8988T (cell line): ENCODE measurements at places on chromosomes 6 and 20.

DNA sequence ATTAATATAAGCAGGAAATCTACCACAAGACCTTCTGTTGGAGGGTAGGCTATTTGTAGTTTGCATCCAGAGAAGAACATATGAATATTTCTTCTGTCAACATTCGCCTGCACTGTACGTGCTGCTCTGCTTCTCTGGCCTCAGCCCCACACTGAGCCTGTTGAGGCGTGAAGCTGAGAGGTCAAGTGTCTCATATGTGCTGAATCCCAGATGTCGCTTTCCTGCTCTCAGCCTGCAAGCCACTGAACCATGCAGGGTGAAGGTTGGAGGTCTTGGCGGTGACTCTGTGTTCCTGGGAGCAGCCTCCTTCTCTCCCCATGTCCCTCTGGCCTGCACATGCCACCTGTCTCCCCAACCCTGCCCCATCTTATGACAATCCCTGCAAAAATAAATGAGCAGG is 83.6 kb downstream of the TMEM170B start:
- DNase-seq, result no peak

DNA sequence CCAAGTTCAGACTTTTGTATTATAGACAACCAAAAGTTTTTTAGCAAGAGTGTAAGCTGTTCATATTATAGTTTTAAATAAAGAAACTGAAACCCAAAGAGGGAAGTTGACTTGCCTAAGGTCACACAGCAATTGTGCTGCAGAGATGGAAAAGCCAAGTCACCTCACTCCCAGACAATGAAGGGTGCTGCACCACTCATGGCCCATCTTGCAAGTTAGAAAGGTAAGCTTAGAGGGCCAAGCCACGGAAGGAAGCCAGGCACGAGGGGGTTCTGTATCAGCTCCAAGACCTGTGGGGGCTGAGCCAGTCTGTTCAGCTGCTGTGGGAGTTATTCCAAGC is 860 bp downstream of the DEFB124 start:
- DNase-seq, result no peak

DNA sequence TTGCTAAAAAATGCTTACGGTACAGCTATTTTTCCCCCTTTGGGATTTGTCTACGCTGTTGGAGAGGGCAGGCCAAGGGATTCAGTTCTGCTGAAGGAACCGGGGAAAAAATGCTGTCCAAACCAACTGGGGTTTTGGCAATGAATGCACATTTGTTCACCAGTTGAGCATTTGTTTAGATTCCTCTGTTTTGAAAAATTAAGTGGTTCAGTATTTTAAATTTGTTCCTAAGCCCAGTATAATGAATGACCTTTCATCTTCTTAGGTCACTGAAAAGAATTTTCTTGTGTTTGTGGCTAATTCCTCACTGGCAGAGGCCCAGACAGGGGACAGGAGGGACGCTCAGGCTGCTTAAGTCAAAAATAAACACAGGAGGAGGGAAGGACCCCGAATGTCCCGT is 10.8 kb upstream of the EYA2 start:
- DNase-seq, result no peak

DNA sequence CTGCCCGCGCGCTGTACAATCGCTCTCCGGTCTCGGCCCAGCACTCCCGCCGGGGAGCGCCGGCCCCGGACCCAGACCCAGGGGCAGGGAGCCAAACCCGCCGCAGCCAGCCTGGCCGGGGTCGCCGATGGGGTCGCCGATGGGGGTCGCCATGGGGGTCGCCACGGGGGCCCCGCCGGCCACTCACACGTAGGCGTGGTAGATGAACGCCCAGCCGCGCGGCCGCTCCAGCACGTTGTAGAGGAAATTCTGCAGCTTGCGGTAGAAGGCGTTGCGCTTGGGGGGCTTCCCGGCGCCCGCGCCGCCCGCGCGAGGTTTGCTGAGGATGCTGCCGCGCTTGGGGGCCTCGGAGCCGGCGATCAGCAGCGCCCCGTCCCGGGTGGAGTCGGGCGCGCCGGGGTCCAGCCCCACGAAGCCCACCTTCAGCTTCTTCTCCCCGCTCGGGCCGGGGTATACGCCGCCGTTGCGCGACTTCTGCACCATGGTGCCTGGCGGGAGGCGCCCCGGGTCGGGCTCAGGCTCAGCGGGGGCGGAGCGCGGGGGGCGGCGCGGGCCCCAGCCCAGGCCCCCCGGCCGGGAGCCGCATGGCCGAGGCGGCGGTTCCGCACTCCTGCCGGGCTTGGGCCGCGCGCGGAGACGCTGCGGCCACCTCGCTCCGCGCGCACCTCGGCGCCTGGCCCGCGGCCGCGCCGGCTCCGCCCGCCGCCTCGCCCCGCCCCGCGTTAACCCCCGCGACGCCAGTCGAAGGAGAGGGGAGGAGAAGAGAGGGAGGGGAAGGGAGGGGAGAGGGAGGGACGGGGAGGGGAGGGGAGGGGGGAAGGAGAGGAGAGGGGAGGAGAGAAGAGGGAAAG is at the start of gene KCNQ2:
TSS of gene KCNQ2 (minus strand) at position 675 of the 851 bp plus-strand sequence. CDS start at position 483, 192 bp downstream.
- DNase-seq, result no peak

DNA sequence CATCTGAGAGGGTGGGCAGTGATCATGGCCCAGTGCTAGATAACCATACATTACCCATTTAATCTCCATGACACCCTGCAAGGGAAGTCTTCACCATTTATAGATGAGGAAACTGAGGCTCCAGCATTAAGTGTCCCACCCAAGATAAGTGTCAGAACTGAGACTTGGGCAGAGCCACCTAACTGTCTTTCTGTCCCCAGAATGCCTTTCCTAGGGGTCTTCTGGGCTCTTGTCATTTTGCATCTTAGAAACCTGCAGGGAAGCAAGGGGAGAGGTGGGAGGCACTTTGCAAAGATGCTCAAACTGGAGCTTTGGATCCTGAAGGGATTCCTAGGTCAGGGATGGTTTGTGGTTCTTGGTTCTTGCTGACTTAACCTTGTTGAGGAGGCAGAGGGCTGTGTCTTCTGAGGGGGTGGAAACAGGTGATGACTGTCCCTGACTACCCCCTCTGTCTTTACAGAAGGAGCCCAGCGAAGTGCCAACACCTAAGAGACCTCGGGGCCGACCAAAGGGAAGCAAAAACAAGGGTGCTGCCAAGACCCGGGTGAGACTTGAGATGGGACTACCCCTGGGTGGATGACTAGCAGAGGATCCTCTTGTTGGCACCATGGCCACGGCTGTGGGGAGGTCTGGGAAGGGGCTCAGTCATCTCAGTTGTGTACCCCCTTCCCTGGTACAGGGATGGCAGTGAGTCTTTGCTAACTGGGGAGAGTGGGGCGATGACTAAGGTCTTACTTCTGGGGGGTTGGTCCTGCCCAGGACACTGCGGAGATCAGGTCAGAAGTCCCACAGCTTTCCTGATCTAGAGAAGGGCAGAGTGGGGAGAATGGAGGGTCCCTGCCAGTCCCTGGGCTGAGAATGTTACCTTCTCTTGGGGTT is 5.8 kb downstream of the HMGA1 start:
- no peak for DNase-seq

GRCh38 chr6:131015630-131016263 is 47.3 kb downstream of the EPB41L2 start:
- DNase-seq, result no peak

GRCh38 chr6:40550202-40551101 is 36.7 kb downstream of the LRFN2 start:
- DNase-seq, result no peak

DNA sequence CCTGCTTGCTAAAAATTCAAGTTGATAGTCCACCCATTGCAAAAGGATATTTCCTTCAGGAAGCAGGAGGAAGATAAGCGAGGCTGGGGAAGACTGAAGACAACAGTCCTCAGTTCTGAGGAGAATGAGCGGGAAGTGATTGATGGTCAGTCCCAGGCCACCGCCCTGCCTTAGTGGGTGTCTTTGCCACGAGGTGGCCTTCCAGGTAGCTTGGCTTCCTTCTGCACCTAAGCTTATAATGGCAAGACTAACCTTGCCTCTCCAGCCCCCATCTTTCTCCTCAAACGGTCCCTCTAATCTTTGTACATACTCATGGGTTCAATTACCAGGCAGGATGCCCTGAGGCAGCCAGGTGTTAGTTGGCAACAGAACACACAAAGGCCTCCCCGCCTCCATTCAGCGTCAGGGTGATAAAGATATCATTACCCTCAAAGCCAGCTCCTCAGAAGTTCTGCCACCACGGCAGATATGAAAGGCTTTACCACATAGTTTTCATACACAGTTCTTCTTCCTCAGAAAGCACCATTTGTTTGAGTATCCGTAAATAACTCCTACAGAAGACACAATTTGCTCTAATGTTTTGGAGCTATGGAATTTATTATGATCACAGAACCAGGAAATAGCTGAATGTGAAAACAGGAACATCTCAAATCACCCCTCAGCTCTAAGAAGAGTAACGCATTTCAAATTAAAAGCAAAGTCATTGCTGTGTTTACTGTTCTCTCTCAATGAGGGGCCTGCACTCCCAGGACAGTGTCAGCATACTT is 249.4 kb downstream of the ATXN1 start:
- no peak for DNase-seq

- no peak for DNase-seq
Measured at GRCh38 chr6:26124781-26125685, 37.8 kb downstream of the HFE start.
